ENCODE measurements at places on chromosomes 2 and 18.

GRCh38 chr2:176082824-176083751 is 674 bp downstream of the EVX2 start:
- DNase-seq = no peak

GRCh38 chr2:53173698-53174455 is 593.7 kb upstream of the CHAC2 start:
- DNase-seq = no peak

GRCh38 chr2:157256626-157257025 is 879 bp upstream of the GALNT5 start:
- no peak for DNase-seq

- DNase-seq = no peak
Observed at GRCh38 chr2:135969655-135970387, 15.6 kb downstream of the DARS1 start.

DNA sequence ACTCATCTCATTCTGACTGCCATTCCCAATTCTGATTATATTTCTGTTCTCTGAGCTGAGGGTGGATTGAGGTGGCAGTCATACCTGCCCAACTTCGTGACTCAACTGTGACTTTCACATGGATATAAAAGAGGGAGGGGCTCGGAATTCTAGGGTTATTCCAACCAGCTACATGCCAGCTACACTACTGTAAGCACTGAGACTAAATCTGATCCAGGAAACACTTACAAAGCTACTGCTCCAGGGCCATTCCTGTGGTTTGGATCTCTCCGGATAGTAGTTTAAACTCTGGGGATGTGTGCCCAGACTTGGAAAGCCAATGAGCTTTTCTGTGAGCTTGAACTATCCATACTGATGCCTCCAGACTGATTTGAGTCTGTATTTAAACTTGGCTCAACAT is 7.9 kb downstream of the MAP2 start:
- DNase-seq = no peak

DNA sequence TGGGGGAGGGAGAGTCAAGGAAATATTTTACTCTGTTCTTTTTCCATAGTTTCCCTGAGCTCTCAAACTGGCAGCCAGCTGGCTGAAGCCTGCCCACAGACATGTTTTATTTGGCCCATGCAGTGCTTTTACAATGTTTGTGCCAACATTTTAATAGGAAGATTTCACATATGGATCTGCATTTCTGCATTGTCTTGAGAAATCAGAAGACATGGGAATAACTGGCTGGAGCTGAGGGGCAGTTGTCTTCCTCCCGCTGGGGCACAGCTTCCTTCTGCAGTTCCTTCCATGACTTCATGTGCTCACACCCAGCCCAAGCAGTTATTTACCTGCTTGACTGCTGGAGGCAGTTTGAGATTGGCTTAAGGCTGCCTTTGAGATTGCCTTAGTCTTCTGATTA is 74.4 kb downstream of the PLCL1 start:
- no peak for DNase-seq
